Activated CD4-positive, alpha-beta T cell treated with anti-CD3 and anti-CD28 coated beads, Interleukin-2, amount 10 ng/mL, durations not matched to agents 24 days and 14 days (primary cell): ENCODE measurements at places on chromosomes 4 and X. TPM values are rescaled to one million over a fixed set of nuclear protein-coding genes. Genes with fewer than 3 reads are reported as not detected.

GRCh38 chr4:13218326-13218958 lies 265.7 kb downstream of the RAB28 start:
- H3K27ac ChIP-seq = no peak overlapping the region
- no peaks in the 10 kb centered on the region for H3K27me3 ChIP-seq
- no peak for DNase-seq
- H3K36me3 ChIP-seq = no peaks in the 10 kb centered on the region
- H3K4me3 ChIP-seq = no peak overlapping the region

The CD99L2 gene
- total RNA-seq = 8.1 and 10.9 TPM in 2 replicates

The NAA10 gene
- 153 and 168 TPM in 2 replicates for total RNA-seq

The PNMA6A gene
- total RNA-seq = 0.70 and 1.2 TPM in 2 replicates

- DNase-seq = no peak
- no peak overlapping the region for H3K4me3 ChIP-seq
- H3K36me3 ChIP-seq = no peaks in the 10 kb centered on the region
- no peaks in the 10 kb centered on the region for H3K4me1 ChIP-seq
- peaks cover 14% of the 10 kb centered on the region for H3K27me3 ChIP-seq
Observed at GRCh38 chr4:158750379-158750778, 18.4 kb upstream of the FNIP2 start.

The PDLIM3 gene
- total RNA-seq = not detected in 2 replicates

- H3K36me3 ChIP-seq = no peaks in the 10 kb centered on the region
- H3K4me1 ChIP-seq = no peaks in the 10 kb centered on the region
- no peak overlapping the region for H3K4me3 ChIP-seq
- H3K27ac ChIP-seq = no peak overlapping the region
Observed at GRCh38 chrX:17805120-17805519, 56.0 kb downstream of the RAI2 start.

GRCh38 chr4:89242216-89242615 lies 65.4 kb downstream of the GPRIN3 start:
- no peak for DNase-seq
- H3K27ac ChIP-seq = no peak overlapping the region
- no peak overlapping the region for H3K4me3 ChIP-seq

DNA sequence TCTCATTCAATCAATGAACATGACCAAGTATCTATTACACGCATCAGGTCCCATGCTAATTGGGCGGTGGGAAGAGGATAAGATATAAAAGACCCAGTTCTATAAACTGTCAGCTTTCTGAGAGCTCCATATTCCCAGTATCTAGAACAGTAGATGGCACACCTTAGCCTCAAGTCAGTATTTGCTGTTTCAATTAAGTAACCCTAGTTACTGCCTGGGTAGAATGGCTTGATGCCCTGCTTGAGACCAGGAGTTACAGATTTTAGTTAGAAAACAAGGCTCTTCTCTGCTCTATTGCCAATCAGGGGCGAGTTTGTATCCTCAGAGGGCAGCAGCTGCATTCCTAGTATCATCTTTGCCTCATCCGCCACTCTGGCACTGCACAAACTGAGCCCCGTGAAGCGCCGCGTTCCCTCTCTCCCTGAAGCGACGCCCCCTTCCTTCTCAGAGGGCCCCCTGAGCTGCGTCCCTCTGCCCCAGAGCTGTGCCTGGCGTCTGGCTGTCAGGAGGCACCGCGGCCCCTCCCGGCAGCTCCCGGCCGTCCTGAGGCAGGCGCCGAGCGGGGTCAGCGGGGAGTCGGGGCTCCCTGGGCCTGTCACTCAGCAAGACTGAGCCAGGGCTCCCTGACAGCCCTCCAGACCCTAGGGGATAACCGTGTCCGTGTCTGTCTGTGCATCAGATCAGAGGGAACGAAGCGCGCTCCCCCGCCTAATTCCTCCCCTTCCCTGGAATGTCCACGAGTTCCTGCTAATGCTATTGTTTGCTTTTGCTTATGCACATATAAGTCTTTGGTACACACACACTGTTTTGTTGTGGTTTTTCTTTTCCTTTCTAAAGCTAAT lies 212.4 kb upstream of the TTC29 start:
- H3K27ac ChIP-seq = no peak overlapping the region
- H3K27me3 ChIP-seq = peaks cover 20% of the 10 kb centered on the region
- H3K4me1 ChIP-seq = no peaks in the 10 kb centered on the region
- H3K36me3 ChIP-seq = no peaks in the 10 kb centered on the region

GRCh38 chr4:102217345-102217744 lies 127.9 kb downstream of the SLC39A8 start:
- H3K4me1 ChIP-seq = no peaks in the 10 kb centered on the region
- no peak overlapping the region for H3K27ac ChIP-seq
- no peaks in the 10 kb centered on the region for H3K36me3 ChIP-seq
- H3K27me3 ChIP-seq = peaks cover 9% of the 10 kb centered on the region
